ENCODE measurements at places on chromosomes 4 and X.

DNA sequence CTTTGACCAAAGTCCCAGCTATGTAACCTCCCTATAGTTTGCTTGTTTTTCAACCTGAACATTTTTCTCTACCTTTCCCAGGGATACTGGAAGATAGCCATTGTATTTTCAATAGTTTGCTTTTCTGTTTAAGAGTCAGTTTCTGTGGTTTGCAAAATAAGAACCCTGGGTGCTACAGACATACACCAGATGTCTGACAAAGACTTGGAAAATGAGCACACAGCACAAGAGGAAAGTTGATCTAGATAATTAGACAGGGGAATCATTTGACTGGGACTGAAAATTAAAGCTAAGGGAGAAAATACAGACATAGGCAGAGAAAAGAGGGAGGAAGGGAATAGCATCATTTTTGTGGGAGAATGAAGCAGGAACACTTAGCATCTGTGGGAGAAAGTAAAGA is 218.3 kb upstream of the CNKSR2 start:
- DNase-seq, result no peak

GRCh38 chr4:53421791-53422190 is 44.4 kb downstream of the FIP1L1 start:
- DNase-seq, result no peak

DNA sequence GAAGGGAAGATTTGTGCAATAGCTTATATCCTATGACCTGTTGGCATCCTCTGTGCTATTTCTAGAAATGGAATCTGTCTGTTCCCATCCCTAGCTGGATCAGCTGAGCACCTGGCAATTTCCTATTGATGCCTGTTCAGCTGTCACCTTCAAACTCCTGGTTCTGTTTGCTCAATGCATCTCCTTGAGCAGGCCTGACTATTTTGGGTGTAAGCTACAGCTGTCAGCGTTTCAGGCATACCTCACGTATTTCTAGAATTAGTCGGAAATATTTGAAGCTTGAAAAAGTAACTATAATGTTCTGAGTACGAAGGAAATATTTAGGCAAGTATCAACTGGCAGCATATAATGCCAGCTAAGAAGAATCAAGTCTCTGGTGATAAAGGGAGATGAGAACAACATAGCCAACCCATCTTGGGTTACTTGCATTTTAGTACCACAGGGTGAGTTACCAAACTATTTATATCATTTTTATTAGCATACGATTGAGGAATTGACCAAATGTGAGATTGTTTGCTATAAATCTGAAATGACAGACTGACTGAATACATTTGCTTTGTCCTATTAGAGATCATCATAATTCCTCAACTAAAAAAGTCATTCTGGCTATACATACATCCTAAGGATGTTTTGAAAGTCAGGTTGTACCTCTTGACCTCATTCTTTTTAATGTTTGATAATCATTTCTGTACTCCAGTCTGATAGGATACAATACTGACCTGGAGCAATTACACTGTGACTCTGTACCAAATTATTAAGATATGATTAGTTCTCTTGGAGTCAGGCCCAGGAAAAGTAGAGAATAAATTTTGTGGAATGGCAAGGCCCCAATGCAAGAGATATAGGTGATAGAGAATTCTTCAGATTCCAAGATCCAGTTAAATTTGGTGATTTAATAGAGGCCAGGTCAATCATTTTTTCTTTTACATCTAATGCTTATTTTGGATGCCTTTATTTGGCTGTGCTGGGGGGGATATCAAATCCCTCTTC is 36.4 kb upstream of the PLAC1 start:
- no peak for DNase-seq

DNA sequence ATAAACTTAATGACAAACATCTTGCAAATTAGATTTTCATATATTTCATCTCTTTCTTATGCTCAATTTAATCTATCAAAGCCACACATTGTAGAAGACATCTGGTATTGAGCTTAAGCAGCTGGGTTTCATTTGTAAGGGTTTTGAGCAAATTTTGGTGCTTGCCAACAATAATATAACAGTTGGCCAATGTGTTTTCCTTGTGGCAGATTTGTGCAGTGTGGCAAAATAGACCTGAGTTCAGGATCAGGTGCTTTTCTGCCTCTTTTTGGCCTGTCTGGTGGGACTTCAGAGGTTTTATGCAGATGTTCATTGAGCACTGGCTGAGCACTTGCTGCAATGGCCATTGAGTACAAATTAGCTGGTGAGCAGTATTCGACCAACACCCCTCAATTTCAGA is 301.9 kb downstream of the BMPR1B start:
- DNase-seq, result no peak

- DNase-seq, result no peak
Measured at GRCh38 chrX:28058901-28059300, 77.7 kb upstream of the DCAF8L1 start.

- no peak for DNase-seq
Measured at GRCh38 chr4:176357359-176358082, 37.8 kb downstream of the SPCS3 start.

DNA sequence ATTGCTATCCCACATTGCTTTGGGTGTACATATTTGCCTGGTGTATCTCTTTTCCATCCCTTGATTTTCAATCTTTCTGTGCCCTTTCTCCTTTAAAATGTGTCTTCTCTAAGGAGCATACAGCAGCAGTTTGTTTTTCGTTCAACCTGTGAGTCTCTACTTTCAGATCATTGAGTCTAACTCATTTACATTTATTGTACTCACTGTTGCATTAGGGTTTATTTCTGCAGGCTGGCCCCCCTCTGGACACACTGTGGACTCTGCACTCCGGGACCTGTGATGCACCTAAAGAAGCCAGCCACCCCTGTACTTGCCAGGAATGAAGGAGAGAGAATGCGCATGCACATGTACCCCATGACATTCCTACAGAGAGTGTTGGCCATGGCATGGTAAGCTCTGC is 93.0 kb downstream of the FAM53A start:
- no peak for DNase-seq

DNA sequence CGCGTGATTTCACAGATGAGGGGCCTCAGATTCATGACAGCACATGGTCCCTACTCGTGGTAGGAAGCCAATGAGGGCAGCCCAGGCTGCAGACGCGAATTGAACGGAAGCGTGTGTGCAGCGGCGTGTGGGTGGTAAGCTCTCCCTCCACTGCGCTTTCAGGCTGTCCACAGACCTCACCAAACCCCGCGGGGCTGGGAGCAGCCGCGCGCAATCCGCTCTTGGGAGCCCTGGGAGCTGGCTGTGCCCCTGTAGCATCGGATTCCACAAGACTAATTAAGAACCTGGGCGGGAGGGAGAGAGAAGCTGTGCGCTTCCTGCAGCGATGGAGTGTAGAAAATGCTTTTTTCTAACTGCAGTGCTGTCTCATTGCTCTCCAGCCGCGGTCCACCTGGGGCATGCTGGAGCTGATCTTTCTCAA is 134.9 kb downstream of the STOX2 start:
- no peak for DNase-seq

DNA sequence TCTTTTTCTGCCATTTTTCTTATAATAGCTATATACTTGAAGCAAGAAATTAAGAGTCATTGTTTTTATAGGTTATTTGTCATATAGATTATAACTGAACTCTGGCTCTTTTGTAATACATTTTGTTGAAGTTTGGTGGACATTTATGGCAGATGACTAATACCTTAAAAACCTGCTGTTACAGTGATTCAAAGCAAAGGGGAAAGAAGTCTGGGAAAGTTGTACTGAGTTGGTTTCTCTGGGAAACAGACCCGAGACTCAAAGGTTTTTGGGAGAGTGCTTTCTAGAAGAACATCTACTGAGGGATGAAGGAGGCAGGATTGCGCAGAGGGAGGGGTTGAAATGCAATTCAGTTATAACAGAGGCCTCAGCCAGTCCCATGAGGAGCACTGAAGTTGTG is 35.9 kb downstream of the NAP1L5 start:
- DNase-seq, result no peak

- no peak for DNase-seq
Measured at GRCh38 chr4:189299706-189300105, 641.0 kb upstream of the FRG1 start.

- DNase-seq, result no peak
Measured at GRCh38 chrX:107565931-107566603, 62.2 kb upstream of the PRPS1 start.

DNA sequence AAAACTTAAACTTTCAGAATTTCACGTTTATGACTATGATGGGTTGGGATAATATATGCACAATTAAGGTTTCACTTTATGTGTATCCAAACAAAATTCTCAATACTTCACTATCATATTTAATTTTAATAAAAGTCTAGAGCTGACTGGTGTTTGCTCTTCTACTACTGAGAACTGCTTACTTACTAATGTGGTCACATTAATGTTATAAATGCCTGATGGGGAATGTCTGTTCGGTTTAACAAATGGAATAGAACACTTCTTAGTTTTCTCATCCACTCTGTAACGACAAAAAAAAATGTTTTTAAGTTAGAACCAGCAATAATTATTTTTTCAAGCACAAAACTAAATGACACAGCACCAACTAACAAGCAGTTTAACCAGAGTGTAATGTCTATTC is 34.3 kb downstream of the CDKL2 start:
- DNase-seq, result no peak

DNA sequence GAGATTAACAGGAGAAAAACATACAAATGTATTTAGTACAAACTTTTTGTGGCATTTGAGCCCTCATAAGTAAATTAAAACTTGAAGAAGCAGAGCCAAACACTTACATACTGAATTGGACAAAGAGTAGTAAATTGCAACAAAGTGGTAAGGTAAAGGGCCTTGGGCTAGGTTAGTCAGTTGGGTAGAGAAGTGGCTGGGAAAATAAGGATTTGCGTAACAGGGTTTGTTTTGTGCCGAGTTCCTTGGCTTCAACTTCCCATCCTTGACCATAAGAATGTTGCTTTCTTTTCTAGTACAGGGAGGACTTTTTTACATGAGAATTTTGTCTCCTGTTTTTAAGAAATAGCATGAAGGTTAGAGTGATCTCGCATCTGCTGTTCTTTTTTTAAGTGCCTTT is 33.3 kb upstream of the DSPP start:
- no peak for DNase-seq

DNA sequence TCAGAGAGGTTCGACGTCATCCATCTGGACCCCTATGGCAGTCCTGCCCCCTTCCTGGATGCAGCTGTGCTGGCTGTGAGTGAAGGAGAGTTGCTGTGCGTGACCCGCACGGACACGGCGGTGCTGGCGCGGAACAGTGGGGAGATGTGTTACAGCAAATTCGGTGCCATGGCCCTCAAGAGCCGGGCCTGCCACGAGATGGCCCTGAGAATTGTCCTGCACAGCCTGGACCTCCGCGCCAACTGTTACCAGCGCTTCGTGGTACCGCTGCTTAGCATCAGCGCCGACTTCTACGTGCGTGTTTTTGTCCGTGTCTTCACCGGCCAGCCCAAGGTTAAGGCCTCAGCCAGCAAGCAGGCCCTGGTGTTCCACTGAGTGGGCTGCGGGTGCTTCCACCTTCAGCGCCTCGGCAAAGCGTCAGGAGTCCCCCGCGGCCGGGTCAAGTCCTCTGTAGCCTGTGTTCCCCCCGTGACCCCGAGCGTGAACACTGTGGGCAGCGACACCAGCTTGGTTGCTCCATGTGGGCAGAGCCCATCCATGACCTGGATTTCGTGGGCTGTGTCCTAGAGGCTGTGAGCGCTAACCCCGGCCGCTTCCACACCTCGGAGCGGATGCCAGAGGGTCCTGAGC is 186.7 kb upstream of the SLITRK2 start:
- DNase-seq, result no peak

GRCh38 chr4:60992037-60992436 is 208.1 kb upstream of the ADGRL3 start:
- no peak for DNase-seq

- no peak for DNase-seq
Measured at GRCh38 chr4:74364652-74365491, at the start of gene EREG. TSS of gene EREG (plus strand) at chr4:74365145. CDS start at chr4:74365309, 164 bp downstream.

DNA sequence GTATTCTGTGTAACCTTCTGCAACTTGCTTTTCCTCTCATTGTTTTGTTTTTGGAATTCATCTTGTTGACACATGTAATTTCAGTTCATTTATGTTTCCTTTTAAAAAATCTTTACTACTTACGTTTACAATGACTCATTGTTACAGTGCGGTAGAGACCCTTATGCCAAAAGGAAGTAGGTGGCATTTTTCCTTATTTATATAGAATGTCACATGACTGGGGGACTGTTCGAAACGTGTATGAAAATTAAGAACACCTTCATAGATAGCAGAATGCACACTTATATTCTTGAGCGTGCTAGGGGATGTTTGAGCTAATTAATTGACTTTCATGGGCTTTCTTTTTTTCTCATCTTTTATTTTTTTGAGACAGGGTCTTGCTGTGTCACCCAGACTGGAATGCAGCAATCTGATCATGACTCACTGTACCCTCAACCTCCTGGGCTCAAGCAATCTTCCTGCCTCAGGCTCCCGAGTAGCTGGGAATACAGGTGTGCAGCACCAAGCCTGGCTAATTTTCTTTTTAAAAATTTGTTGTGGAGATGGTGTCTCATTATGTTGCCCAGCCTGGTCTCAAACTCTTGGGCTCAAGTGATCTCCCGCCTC is 7.3 kb downstream of the REPS2 start:
- no peak for DNase-seq

- DNase-seq, result peak; percentile 42
Measured at GRCh38 chr4:98663226-98664006, 5.0 kb upstream of the TSPAN5 start.

DNA sequence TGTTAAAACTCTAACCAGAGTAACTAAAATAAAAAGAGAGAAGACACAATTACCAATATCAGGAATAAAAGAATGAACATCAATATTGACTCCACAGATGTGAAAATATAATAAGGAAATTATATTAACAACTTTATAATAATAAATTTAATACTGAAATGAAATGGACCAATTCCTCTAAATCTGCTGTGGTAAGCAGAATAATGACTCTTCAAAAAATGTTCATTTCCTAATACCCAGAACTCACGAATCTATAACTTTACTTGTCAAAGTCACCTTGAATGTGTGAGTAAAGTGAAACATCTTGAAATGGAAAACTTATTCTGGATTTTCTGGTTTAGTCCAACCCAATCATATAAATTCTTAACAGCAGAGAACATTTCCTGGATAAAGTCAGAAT is 1391.1 kb downstream of the FAM133A start:
- no peak for DNase-seq

GRCh38 chrX:91080822-91081221 is 353.8 kb upstream of the PABPC5 start:
- no peak for DNase-seq

GRCh38 chr4:143399113-143399949 is 62.7 kb downstream of the GAB1 start:
- DNase-seq, result no peak

All from activated CD4-positive, alpha-beta T cell treated with anti-CD3 and anti-CD28 coated beads, Interleukin-2, amount 50 U/mL, for 24 hours (primary cell).